Lung microvascular endothelial cell (primary cell): ENCODE measurements at places on chromosomes 5 and 9. TPM values are rescaled to one million over a fixed set of nuclear protein-coding genes. Genes with fewer than 3 reads are reported as not detected.

NOXA1 gene
- 0.87 and 2.0 TPM in 2 replicates for total RNA-seq

CCDC180 gene
- total RNA-seq: 0.44 and 1.6 TPM in 2 replicates

ENC1 gene
- total RNA-seq: 11.1 and 29.9 TPM in 2 replicates

DBH gene
- total RNA-seq: not detected in 2 replicates

MLANA gene
- not detected in 2 replicates for total RNA-seq

MARCOL gene
- not detected in 2 replicates for total RNA-seq

CAMK2A gene
- not detected in 2 replicates for total RNA-seq

ANKRD31 gene
- not detected in 2 replicates for total RNA-seq

PCDHB11 gene
- total RNA-seq: 0.44 and 1.8 TPM in 2 replicates

SHC3 gene
- 0.20 and 0.22 TPM in 2 replicates for total RNA-seq

NRARP gene
- 18.7 and 28.3 TPM in 2 replicates for total RNA-seq

CCNJL gene
- total RNA-seq: 3.5 and 6.3 TPM in 2 replicates

PRRX2 gene
- 0.20 and 0.44 TPM in 2 replicates for total RNA-seq

KIF24 gene
- total RNA-seq: 0.40 and 1.1 TPM in 2 replicates

PCDHA4 gene
- under 0.01 TPM in 2 replicates for total RNA-seq

ITK gene
- not detected in 2 replicates for total RNA-seq

CARD9 gene
- total RNA-seq: under 0.01 and 0.44 TPM in 2 replicates

SHB gene
- 13.3 and 22.6 TPM in 2 replicates for total RNA-seq

HK3 gene
- total RNA-seq: not detected in 2 replicates

DOCK8 gene
- 1.3 and 5.2 TPM in 2 replicates for total RNA-seq

LCP2 gene
- total RNA-seq: 0.20 and 0.22 TPM in 2 replicates

FXN gene
- total RNA-seq: 0.65 and 1.2 TPM in 2 replicates

LCN15 gene
- 0.22 TPM in 1 of 2 replicates, not detected in the other for total RNA-seq

SPINK13 gene
- total RNA-seq: not detected in 2 replicates
